Fibroblast of mammary gland (primary cell): ENCODE measurements at places on chromosomes 2 and 18.

DNA sequence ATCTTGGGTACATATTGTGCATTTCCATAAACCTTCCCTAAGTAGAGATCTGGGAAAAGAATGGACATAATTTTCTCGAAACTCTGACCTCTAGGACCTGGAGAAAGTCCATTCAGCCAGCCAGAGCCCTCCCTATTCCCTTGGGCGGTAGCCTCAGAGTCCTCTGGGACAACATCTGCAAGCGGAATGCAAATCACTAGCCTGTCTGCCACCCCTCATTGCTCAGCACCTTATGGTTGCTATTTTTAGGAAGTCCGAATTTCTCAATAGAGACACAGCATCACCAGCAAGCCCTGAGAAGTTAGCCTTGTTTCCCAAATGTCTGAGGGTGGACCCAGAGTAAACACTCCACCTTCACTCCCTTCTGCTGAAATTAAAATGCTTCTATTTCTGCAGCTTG is 17.6 kb upstream of the CD28 start:
- DNase-seq: peak; percentile 93

DNA sequence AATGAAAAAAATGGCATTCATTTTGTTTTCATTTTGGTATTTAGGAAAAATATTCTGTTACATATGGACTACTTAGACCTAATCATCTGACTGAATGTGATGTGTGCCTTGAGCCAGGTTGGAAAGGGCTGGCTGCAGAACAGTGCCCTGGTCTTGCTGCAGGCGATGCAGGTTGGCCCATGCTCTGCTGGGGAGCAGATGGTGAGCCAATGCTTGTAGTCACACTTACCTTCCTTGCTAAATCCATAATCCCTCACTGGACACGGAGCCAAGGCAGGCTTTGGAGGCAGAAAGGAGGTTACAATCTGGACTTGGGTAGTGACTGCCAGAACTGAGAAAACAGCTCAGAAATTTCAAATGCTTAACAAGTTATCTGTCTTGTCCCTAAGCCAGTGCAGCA is 228.7 kb downstream of the ARHGAP15 start:
- no peak for DNase-seq

DNA sequence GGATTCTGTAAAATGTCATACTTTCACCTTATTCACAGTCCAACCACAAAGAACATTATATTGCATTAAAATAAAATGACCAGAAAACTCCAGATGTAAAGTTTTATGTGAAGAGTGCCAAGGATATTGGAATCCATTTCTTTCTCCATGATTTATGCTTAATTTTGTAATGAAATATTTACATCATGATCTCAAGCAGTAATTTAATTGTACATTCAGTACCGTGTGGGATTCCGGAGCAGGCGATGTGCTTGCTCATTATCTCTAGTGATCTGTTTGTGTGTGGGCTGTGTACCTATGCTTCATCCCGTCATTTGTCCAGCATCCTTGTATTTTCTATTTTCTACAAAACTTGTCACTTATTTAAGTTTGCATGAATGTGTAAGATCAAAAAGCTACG is 415.9 kb upstream of the SLC8A1 start:
- no peak for DNase-seq

- DNase-seq: peak; percentile 59
Measured at GRCh38 chr2:237723602-237724001, 75.0 kb upstream of the RBM44 start.

DNA sequence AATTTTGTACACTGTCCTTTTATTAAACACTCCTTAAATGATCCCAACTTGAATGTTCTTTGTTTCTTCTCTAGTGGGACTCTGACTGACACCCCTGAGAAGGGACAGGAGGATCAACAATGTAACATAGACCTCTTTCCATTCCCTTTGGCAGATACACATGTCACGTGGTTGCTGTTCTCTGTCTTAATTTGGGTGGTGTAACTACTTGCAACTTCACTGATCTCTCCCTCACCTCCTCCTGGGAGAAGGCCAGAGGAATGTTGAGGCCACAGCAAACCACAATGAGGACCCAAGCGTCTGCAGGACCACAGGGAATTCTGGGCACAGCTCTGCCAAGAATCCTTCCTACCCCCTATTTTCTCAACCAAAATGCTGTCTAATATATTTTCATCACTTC is 205.6 kb downstream of the RTP5 start:
- DNase-seq: peak; percentile 37

DNA sequence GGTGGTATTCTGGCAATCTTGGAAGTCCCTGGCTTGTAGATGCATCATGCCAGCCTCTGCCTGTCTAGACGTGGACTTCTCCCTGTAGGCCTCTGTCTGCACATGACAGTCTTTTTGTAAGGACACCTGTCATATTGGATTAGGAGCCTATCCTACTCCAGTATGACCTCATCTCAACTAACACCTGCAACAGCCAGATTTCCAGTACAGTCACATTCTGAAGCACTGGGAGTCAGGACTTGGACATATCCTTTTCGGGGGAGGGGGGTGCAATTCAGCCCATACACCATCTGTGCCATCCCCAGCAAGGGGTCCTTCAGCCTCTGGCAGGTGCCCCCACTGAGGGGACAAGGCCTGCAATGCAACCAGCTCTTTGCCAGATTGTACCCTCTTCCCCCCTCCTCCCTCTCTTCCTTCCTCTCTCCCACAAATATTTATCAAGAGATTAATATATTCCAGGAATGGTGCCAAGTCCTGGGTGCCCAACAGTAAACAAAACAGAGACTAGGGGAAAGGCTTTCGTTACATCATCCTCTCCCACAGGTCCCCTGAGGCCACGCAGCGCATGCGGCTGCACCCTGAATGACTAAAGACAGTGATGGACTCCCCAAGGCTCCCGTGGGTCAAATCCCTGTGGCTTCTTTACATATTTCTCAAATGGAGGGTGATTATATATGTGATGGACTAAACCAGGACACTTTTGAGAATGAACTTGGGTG is 20.5 kb upstream of the MYCN start:
- no peak for DNase-seq

DNA sequence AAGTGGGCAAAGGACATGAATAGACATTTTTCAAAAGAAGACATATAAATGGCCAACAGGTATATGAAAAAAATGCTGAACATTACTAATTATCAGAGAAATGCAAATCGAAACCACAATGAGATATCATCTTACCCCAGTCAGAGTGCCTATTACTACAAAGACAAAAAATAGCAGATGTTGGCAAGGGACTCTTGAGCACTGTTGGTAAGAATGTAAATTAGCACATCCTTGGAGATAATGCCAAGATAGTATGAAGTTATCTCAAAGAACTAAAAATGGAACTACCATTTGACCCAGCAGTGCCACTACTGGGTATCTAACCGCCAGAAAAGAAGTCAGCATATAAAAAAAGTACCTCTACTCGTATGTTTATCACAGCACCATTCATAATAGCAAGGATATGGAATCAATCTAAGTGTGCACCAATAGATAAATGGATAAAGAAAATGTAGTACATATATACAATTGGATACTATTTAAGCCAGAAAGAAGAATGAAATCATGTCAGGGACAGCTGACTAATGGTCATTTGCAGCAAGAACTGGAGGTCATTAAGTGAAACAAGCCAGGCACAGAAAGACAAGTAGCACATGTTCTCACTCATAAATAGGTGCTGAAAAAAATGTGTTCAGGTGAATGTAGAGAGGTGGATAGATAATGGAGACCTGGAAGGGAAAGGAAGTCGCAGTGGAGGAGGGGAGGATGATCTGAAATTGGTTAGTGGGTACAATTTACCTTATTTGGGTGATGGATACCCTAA is 141.7 kb upstream of the B3GNT2 start:
- no peak for DNase-seq

DNA sequence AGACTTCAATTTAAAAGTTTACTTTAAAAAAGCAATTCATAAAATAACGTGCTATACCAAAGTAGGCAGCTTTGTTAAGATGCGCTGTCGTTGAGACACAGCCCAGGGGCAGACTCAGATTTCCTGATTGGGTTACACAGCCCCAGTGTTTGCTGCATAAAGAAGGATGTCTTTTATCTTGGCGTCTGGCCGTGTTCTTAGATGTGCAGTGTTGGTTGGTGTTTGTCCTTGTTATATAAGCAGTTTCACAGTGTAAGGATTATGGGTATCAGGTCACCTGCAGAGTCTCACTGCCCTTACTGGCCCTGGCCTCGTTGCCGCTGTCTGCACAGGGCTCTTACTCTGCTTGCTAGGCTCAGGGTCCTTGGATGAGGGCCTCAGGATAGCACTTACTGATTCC is 108.5 kb downstream of the WDSUB1 start:
- no peak for DNase-seq

DNA sequence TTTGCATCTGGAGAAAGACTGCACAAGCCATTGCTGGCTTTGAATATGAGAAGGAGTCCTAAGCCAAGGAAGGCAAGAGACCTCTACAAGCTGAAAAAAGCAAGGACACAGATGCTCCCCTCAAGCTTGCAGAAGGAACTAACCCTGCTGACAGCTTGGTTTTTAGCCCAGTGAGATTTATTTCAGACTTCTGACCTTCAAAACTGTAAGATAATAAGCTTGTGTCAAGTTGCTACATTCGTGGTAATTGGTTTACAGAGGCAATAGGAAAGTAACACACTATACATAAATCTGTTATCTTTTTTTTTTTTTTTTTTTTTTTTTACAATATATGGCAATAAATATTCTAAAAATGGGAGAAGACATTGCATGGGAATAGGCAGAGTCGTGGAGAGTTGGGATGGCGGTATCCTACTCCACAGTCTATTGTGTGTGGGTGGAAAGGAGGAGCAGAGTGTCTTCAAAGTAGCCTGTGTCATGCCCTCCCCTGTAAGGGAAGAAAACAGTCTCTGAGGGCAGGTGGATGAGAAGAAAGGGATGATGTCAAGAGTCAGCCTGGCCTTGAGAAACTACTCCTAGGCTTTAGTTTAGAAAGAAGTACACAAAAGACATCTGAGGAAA is 196.9 kb downstream of the THSD7B start:
- no peak for DNase-seq

DNA sequence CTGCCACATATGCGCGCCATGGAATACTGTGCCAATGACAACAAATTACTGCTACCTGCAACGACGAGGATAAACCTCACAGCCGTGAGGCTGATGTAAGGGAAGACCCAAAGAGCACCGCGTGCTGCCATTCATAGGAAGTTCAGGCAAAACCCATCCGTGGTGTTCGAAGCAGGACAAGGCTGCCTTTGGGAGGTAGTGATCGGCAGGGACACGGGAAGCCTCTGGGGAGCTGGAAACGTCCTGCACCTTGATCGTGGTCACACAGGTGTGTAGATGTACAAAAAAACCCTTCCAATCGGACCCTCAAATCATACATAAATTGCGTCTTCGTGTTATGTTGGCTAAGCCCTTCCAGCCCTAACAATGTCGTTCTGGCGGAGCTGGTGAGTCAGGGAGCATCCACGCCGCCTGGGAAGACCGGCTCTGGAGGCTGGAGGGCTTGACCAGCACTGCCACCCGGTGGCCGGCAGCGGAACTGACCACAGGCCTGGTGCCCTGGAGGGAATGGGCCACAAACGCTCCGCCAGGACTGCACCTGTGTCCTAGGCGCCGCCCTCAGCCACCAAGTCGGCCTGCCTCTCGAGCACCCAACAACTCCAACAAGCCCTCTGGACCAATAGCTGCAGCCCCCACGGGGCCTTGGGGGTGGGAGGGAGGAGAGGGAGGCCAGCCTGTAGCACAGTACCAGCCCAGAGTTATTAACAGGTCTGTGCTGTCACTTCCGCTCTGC is 4.1 kb upstream of the NEURL3 start:
- DNase-seq: peak; percentile 84

DNA sequence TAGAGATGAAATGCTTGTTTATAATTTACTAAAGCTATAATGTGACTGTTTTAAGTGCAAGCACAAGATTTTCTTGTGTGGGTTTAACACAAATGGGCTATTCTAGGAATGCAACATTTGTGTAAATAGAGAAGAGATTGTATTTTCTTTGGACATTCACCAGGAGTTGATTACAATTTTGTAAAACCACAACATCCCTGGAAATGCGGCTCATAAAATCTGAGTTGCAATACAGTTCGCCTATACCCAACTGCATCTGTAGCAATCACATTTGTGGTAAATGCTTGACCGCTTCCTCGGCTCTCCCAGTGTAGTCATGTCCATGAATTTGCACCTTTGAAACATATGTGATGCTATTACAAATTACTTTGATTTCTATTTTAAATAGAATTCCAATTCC is 348.7 kb upstream of the CDH20 start:
- peak; percentile 85 for DNase-seq
